ENCODE measurements at places on chromosomes 7 and 10.

GRCh38 chr10:26336979-26337378 lies 101.2 kb upstream of the APBB1IP start:
- no peak for DNase-seq

GRCh38 chr7:29099896-29100847 lies 46.2 kb downstream of the CPVL start:
- DNase-seq: no peak

DNA sequence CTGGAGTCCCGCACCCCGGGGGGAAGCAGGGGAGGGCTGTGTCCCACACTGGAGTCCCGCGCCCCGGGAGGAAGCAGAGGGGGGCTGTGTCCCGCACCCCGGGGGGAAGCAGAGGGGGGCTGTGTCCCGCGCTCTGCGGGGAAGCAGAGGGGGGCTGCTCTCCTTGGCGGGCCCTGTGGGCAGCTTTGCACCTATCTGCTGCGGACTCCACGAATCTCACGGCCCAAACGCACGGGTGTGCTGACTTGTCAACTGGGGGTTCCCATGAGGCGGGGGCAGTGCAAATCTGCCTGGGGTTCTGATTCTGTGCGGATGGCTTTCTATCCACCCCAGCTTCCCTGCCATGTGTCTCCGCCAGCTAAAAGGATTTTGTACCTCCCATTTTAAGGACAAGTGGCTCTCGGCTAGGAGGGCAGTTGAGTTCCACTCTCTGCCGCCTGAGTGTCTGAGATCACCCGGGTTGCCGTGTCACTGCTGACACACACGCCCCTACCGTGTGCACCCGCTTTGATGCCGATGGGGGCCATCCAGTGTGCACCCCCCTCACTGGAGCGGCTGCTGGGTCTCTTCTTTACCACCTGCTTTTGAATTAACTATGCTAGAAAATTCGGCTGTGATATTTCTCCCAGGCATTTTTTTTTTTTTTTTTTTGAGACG lies 20.5 kb downstream of the GPER1 start:
- no peak for DNase-seq

DNA sequence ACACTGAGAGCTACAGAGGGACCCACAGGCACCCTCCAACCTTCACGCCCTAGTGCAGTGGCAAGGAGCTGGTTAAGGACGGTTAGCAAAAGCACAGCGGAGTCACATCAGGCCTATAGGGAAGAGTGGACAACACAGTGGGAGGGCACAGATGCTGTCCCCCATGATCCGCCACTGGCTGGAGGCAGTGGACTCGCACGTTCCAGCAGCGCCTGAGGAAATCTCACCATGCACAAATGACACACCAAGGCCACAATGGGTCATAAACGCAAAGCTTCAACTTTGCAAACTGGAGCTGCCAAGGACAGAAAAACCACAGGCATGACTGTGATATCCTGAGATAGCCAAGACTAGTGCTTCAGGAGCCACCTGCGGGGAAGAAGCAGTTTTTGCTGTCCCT lies 58.8 kb downstream of the GRB10 start:
- no peak for DNase-seq

DNA sequence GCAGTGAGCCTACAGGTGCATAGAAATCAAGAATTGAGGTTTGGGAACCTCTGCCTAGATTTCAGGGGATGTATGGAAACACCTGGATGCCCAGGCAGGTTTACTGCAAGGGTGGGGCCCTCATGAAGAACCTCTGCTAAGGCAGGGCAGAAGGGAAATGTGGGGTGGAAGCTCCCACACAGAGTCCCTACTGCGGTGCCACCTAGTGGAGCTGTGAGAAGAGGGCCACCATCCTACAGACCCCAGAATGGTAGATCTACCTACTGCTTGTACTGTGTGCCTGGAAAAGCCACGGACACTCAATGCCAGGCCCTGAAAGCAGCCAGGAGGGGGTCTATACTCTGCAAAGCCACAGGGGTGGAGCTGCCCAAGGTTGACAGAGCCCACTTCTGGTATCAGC lies 533.5 kb downstream of the GPAM start:
- no peak for DNase-seq

DNA sequence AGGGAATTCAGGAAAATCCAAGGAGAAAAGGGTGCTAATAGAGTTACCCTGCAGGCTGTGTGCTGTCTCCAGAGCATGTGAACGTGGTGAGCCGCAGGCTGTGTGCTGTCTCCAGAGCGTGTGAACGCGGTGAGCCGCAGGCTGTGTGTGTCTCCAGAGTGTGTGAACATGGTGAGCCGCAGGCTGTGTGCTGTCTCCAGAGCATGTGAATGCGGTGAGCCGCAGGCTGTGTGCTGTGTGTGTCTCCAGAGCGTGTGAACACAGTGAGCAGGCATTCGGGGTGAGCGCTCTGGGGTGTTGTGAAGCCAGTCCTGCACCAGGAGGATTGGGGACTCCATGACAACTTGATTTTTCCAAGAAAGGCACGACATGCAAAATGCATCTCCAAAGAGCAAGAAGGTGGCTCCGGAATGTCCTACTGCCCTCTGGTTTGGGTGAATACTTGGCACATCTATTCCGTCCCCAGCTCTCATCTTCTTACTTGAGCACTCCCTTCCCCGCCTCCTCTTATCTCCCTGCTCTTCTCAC lies 407.9 kb upstream of the SHH start:
- no peak for DNase-seq

GRCh38 chr7:121126801-121127534 lies 138.5 kb downstream of the CPED1 start:
- DNase-seq: no peak

DNA sequence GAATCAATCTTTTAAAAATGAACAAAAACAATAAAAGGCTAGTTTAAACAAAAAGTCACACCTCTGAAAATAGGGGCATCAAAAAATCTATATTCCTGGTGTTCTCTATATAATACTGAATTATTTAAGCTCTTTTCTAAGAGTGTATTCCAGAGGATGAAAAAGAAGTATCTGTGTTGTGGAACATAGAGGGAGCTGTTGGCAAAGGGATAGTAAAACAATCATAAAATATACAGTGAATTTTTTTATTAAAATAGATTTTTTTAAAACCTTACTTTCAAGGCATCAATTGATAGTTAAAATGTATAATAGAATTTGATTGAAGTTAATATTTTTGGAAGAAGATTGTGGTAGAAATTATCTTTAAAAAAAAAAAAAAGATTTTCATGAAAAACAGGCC lies 1409.1 kb upstream of the CELF2 start:
- DNase-seq: no peak

DNA sequence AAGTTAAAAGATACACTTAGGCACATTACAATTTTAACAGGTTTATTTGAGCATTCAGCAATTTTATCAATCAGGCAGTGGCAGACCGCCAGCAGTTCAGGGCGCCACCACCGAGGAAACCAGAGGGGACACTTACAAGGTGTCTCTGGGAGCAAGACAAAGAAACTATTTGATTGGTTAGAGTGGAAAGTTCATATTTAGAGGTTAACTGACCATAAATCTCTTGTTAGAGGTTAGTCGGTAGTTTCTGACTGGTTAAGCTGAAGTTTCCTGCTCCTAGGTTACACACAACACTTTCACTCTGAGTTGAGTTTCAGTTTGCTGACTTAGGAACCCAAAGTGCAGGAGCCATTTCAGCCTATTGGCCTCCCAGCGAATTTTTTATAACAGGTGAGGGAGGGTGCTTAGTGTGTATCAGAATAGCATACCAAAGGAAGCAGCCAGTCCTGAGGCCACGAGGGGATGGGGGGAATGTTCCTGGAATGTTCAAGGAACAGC lies 10.8 kb upstream of the PVRIG start:
- DNase-seq: peak; percentile 66

DNA sequence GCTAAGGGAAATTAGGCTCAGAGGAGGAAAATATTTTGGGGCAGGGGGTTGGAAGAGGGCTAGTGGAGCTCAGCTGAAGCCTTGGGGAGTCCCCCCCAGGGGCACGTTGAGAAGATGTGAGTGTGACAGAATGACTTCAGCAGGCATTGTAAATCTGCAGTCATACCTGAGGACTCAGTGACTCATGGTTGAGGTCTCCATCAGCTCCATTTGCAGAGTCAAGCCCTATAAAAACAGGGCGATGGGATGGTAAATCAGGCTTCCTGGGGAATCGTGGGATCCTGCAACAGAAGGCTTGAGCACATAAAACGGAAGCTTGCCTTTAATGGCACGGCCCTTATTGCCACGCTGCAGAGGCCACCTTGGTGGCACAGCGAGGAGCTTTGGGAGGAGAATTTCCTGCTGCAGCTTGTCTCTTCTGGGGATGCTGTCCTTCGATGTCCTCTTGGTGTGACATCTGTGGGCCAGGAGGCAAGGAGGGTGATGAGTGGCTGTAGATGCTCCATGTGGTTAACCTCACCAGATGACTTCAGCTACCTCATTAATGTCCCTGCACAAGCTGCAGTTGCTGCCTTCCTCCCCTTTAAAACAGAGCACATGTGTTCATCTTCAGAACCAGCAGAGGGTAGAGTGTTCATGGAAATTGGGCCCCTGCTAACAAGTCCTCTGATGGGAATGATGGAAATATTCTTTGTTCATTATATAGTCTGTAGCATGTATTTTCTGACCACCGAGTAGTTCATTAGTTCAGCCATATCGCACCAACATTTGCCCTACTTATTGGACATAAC lies 285.9 kb downstream of the LRMDA start:
- no peak for DNase-seq
